ENCODE measurements at places on chromosomes 6 and 20.

DNA sequence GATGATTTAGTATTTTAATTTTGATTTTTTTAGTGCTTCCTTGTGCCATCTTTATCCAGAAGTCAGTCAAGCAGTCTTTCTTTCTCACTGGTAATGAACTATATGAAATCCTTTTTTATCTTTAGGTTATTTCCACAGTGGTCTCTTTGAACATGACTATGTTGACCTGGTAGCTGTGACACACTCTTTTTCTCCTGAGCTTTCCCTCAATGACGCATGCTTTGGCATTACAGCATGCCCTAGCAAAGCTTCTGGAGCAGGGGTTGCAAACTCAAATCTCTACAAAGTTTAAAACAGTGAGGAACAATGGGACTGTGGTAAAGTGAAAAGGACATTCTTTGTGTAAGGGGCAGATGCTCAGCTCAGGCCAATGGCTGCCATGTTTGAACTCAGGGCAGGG lies 4.5 kb upstream of the PLAGL1 start:
- DNase-seq = no peak

- DNase-seq = peak; percentile 69
Measured at GRCh38 chr6:41940759-41941279, 789 bp downstream of the CCND3 start.

- DNase-seq = no peak
Measured at GRCh38 chr6:14067656-14068055, 49.9 kb upstream of the CD83 start.

DNA sequence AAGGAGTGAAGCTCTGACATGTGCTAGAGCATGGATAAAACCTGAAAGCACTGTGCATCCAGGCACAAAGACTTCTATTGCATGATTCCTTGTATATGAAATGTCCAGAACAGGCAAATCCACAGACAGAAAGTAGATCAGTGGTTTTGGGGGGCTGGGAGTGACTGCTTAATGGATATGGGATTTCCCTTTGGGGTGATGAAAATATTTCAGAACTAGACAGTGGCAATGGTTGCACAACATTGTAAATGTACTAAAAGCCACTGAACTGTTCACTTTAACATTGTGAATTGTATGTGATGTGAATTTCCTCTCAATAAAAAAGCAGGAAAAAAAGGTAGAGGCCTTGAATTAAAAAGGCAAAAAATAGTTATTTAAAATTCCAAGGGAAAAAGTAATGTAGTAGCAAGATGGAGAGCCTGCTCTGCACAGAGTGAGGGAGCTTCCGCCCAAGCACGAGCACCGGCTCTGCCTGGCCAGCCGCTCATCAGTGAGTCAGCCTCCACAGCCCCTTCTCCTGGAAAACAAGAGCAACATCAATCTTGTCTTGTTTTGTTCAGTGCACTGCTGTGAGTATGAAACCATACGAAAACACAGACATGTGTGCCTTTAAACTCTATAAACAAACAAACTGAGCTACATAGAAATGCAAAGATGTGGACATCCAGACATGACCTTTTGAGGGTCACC lies 74.6 kb upstream of the THBS2 start:
- DNase-seq = no peak

DNA sequence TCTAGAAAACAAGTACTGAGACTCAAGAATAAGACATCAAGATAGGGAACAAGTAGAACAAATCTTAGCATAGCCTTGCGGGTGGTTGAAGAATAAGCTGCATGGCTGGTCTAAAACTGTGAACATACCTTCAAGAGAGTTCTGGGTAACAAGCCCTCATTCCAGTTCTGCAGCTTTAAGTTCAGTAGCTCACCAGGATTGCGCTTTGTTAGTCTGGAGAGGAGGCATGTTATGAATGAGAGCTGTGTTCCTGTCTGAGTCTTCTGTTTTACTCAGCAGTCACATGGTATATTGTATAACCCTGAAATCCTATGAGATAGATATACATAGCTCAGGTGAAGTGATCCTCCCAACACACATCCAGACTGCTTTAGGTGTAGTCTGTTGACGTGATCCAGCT lies 406.6 kb upstream of the IRAK1BP1 start:
- DNase-seq = no peak

DNA sequence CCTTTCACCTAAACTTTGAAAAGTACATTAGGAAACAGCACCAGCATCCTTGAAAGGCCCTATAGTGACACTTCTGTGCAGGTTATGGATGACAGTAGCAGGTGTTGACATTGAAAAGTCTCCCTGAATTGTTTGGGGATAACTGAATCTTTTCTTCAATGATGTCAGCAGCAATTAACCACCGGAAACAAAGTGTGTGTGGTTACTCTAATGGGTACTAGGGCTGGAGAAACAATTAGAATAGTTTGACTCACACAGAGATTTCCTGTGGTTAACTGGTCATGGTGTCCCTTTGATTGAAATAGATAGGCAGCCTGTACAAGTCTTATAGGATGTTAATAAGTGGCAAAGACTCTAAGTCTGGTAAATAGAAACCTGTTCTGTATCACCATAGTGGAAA lies 189.1 kb downstream of the TBX18 start:
- DNase-seq = no peak

GRCh38 chr6:14997507-14997906 lies 248.4 kb upstream of the JARID2 start:
- no peak for DNase-seq

GRCh38 chr6:11120271-11121005 lies 8.9 kb upstream of the ERVFRD-1 start:
- no peak for DNase-seq

DNA sequence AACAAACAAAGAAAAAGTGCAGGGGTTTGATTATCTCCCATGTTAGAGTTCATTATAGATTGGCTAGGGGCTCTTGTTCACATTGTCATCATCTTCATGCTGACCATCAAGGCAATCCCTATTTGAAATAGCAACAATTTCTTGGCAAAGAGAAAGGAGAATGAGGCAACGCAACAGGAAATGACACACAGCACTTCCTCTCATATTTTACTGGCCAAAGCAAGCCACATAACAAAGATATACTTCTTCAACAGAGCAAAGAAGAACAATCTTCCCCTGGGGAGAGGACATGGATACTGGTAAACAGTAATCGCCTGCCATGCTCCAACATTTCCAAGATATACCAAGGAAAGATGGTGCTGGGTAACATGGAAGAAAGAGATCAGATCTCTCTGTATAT lies 29.8 kb downstream of the EPM2A start:
- no peak for DNase-seq

- DNase-seq = no peak
Measured at GRCh38 chr6:134676307-134677281, 273.3 kb downstream of the ALDH8A1 start.

- no peak for DNase-seq
Measured at GRCh38 chr6:158894193-158894592, 75.0 kb upstream of the EZR start.

DNA sequence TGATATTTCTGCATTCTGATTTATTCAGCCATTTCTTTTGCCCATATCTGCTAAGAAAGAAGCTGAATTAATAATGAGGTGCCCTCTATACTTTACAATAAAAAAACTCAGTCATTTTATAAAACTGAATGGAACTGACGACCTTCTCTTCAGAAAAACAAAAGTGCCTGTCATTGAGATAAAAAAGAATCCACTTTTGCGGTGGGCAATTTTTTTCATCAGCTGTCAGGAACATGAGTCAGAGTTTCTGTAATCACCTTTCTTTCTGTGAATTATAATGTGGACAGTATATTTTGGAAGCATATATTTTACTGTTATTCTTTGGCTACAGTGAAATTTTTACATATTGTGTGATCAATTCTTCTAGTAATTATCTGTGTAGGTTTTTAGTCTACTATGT lies 33.4 kb downstream of the IL20RA start:
- DNase-seq = no peak

GRCh38 chr6:125480571-125480970 lies 178.8 kb upstream of the HDDC2 start:
- no peak for DNase-seq

DNA sequence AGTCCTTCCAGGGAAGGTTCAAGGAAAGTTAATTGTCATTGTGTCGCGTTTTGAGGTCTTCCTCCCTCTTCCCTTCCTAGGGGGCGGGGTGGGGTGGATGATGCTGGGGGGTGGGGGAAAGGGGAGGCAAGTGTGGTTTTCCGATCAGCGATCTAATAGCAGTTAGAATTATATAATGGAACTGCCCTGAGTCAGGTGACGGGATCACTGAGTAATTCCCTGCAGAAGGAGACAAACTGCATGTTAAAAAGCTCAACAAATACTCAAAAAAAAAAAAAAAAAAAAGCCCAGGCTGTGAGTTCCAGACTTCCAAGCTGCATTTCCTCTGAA lies 240.4 kb downstream of the PHACTR1 start:
- no peak for DNase-seq

All from left ventricle myocardium inferior (tissue), 1 donor.